Smooth muscle cell of the pulmonary artery (primary cell): ENCODE measurements at places on chromosomes 13 and 19. TPM values are rescaled to one million over a fixed set of nuclear protein-coding genes. Genes with fewer than 3 reads are reported as not detected.

The SELENOV gene
- not detected in 2 replicates for total RNA-seq

The OSCAR gene
- total RNA-seq, result 0.63 and 0.65 TPM in 2 replicates

The NPHS1 gene
- not detected in 2 replicates for total RNA-seq

The ZNF44 gene
- total RNA-seq, result 8.0 and 8.4 TPM in 2 replicates

The HSD17B14 gene
- 2.2 and 2.8 TPM in 2 replicates for total RNA-seq

The KIR2DL1 gene
- total RNA-seq, result not detected in 2 replicates

The TMEM59L gene
- 4.1 and 6.5 TPM in 2 replicates for total RNA-seq

The SGCG gene
- 0.07 and 0.52 TPM in 2 replicates for total RNA-seq

The FAM83E gene
- total RNA-seq, result 0.23 and 0.52 TPM in 2 replicates

The NAPSA gene
- total RNA-seq, result 0.33 and 0.36 TPM in 2 replicates

The CACNG7 gene
- total RNA-seq, result 1.7 and 7.2 TPM in 2 replicates

The SPRED3 gene
- total RNA-seq, result 3.0 and 6.0 TPM in 2 replicates

The C5AR1 gene
- 0.39 and 0.73 TPM in 2 replicates for total RNA-seq

The LILRA6 gene
- total RNA-seq, result not detected in 2 replicates

The VSIG10L gene
- 0.91 and 1.2 TPM in 2 replicates for total RNA-seq

The CYP4F2 gene
- total RNA-seq, result not detected in 2 replicates

The CGB8 gene
- total RNA-seq, result not detected in 2 replicates

The NCAN gene
- under 0.01 TPM in 1 of 2 replicates, not detected in the other for total RNA-seq

The DOCK6 gene
- 26.1 and 43.8 TPM in 2 replicates for total RNA-seq

The RNF225 gene
- total RNA-seq, result 0.13 TPM in 1 of 2 replicates, not detected in the other

The PNMA8B gene
- total RNA-seq, result 0.96 and 1.6 TPM in 2 replicates

The UPK1A gene
- 0.10 and 0.13 TPM in 2 replicates for total RNA-seq

The CGB3 gene
- total RNA-seq, result not detected in 2 replicates

The SMAD9 gene
- total RNA-seq, result 3.8 and 8.3 TPM in 2 replicates

The ZNF91 gene
- total RNA-seq, result 16.0 and 16.9 TPM in 2 replicates

The SLC10A2 gene
- not detected in 2 replicates for total RNA-seq

The ZNF506 gene
- 10.0 and 10.1 TPM in 2 replicates for total RNA-seq

The SH2D3A gene
- not detected in 2 replicates for total RNA-seq

The MRPL54 gene
- total RNA-seq, result 15.7 and 21.1 TPM in 2 replicates

The LILRB1 gene
- total RNA-seq, result not detected in 2 replicates

The IGFL3 gene
- total RNA-seq, result not detected in 2 replicates

The COX7A1 gene
- total RNA-seq, result 13.2 and 34.2 TPM in 2 replicates

The ERICH6B gene
- not detected in 2 replicates for total RNA-seq

The BRD4 gene
- total RNA-seq, result 25.9 and 32.2 TPM in 2 replicates

The ZNF763 gene
- total RNA-seq, result 1.1 and 1.7 TPM in 2 replicates

The ANGPTL8 gene
- total RNA-seq, result not detected in 2 replicates

The IZUMO2 gene
- total RNA-seq, result not detected in 2 replicates
